ENCODE measurements at places on chromosomes 12 and 14. TPM values are rescaled to one million over a fixed set of nuclear protein-coding genes. Genes with fewer than 3 reads are reported as not detected.

DNA sequence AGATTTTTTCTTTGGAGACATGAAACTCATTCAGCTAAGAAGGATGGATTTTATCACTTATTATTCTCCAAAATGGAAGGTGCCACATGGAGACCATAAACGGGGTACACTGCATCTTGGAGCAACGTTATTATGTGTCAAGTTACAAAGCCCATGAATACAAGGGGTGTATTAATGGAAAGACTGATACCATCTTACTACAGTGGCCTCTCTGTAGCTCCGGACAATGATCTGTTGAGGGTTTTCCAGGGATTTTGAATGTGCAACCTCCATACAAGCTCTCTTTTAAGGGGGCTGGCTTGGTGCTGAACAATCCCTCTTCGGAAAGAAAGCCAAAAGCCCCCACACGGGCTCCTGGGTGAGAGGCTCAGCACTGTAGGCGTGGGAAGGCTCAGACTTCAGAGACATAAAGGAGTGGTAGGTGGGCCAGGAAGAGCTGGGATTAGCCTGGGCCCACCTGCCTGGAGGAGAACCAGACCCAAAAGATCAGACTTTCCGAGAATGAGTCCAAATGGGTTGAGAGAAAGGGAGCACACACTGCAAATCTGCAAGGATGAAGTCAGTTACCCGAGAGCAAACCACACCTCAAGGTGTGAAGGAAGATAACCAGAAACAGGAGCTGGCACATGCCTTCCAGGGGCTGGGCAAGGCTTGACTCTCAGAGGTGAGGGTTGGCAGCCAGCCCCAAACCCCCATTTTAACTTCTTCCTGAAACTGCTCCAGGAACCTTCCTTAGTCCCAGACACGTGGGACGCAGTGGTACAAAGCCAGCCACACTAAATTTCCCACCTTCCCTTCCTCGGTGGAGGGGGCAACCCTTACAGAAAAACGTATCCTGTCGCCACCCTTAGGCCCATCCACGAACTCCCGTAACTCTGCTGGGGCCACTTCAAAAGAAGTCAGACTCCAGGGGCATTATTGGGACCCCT lies 1.5 kb downstream of the VPS37B start:
- DNase-seq: peak; percentile 29

YY1 gene
- total RNA-seq: 98.2 TPM

KLRF2 gene
- not detected for total RNA-seq

NFE2 gene
- total RNA-seq: not detected

GRCh38 chr12:9636150-9636850 lies 28.6 kb upstream of the KLRB1 start:
- no peak for DNase-seq

GRCh38 chr12:57135527-57136326 lies 7.4 kb downstream of the LRP1 start:
- no peak for DNase-seq

GRCh38 chr14:32303865-32304264 lies 25.2 kb upstream of the AKAP6 start:
- no peak for DNase-seq

RAPGEF3 gene
- 2.5 TPM for total RNA-seq

SETD3 gene
- 54.3 TPM for total RNA-seq

DNA sequence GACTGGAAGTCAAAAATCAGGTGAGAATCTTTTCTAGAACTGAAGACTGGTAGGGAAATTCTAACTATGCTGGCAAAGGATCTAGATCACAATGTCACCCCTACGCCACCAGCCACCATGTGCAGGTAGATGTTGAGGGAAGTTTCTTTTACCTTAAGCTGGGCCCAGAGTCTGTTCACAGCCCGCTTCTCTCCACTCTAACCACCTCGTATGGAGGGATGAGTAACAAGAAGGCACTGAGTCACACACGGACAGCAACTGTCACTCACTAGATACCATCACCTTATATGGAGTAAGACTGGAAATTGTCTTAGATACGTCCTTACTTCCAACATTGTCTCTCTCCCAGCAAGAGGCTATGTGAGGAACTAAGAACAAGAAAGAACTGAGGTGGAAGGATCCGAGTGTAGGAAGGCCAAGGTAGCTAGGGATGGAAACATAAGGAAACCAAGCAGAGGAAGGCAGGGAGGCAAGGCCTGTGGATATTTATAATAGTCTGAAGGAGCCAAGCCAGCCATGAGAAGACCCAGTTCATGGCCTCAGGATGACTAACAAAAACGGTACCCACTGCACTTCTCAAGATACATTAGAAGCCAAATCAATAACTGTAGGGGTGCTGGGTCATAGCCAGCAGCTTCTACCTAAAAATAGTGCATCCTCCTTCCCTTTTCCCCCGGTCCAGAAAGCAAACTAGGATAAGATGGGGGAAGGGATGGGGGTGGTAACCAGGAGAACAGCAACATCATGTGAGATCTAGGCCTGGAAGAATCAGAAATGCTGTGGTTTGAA lies 15.5 kb downstream of the REM2 start:
- DNase-seq: peak; percentile 37
